Stimulated activated CD8-positive, alpha-beta memory T cell treated with anti-CD3 and anti-CD28 coated beads, Interleukin-4, amount 100 ng/mL, for 4 hours (primary cell): ENCODE measurements at places on chromosomes 5 and 9.

GRCh38 chr9:112886351-112886750 lies 4.3 kb downstream of the SLC46A2 start:
- no peak for DNase-seq

DNA sequence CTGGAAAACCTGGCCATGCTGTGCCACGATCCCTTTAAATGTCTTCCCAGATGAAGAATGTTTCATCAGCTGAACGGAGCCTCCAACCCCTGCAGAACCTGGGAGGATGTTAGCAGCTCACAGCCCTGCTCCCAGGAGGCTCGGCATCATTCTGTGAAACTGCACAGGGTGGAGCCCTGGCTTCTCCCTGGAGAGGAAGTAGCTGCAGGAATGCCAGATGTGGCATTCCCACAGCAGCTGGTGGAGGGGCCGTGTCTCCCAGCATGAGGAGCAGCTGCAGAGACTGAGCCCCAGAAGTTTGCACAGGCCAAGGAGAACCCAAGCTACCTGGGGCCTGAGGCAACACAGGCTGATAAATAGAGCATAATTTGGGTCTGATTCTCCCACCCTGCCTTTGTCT lies 165.8 kb upstream of the MAP3K1 start:
- DNase-seq = no peak

DNA sequence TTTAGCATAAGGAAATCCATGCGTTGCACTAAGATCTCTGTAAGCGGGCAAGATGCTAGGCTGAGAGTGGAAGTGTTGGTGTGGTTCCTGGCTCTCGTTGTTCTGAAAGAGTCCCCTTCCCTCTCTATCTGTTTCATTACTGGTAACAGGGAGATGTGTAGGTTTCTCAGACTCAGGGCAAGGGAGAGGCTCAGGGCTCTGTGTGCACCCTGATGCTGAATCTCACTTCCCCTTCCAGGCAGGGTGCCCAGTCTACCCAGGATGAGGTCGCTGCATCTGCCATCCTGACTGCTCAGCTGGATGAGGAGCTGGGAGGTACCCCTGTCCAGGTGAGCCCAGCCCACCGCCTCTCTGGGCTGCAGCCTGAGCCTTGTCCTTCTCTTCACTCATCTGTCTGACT lies 45.7 kb downstream of the STOM start:
- no peak for DNase-seq

DNA sequence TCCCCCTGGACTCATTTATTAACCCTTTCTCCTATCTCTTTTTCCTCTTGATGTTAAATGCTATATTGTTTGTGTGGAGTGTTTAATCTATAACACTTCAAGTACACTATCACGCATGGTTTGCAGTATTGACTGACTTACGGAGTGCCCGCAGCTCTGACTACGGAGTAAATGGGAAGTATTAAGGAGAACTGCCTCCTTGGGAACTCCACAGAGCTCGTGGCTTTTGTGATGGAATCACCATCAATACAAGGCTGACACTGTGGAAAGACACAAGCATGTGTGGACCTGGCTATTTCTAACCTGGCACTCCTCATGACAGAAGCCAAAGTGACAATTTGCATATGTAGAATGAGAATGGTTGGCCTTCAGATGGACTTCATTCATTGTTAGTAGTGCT lies 66.2 kb downstream of the SFXN1 start:
- DNase-seq = no peak

DNA sequence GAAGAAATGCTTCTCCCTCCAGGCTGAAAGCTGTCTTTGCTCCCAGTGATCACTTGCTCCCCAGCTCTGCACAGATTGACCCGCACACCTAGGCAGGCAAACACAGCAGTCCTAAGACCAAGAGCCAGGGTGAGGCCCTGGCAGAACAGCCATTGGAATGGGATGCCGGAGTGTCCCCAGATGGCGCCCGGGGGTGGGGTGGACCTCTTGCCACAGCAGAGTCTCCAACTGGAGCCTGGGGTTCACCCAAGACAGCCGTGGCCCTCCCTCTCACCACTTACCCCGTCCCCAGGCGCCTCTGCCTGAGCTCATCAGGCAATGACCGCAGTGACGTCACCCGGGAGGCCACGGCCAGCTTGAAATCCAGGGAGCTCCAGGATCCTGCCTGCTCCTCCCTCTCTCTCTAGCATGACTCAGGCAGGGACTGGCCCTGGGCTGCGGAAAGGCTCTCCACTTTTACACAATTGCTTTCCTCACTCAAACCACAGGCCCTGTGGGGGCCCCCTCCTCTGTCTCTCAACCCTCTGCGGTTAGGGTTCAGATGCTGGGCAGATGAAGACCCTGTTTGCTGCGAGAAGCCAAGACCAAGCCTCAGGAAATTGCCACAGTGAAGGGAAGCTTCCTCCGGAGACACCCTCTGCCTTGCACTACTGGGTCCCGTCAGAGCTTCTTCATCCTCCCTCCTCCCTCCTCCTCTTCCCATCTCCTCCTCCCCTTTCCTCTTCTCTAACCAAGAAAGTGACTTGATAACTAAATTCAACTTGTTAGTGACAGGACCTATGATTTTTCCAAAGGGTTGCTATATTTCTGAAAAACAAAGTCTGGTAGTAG lies 24.3 kb upstream of the PTGES start:
- peak; percentile 32 for DNase-seq

- DNase-seq = no peak
Measured at GRCh38 chr9:86902991-86903733, 44.1 kb downstream of the GAS1 start.

DNA sequence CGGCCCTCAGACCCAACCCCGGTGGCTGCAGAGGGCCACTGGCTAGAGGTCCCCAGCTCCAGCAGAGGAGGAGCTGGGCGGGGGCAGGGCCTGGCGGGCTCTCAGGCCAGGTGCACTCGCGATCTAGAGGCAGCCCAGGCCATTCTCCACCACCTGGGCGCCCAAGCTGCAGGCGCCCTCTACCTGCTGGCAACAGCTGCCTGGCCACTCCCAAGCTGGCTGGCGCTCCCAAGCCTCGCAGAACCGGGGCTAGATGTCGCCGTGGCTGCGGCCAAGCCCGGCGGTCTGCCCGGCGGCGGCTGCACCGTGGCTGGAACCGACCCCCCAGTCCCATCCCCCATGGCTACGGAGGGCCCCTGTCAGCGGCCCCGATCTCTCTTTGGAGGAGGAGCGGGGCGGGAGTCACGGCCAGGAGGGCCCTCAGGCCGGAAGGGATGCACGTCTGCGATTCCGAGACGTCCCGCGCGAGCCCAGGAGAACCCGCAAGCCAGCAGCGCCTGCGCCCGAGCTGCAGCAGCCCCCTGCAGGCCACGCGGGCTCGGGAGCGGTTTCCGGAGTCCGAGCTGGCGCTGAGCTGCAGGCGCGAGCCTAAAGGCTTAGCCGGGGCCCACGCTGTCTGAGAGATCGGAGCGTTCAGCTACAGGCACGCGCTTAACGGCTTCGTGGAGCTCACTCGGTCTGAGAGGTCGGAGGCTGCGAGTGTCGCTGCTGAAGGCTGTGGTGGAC lies 44.3 kb upstream of the BICD2 start:
- no peak for DNase-seq

GRCh38 chr9:77585335-77585786 lies 62.8 kb downstream of the GNA14 start:
- no peak for DNase-seq

DNA sequence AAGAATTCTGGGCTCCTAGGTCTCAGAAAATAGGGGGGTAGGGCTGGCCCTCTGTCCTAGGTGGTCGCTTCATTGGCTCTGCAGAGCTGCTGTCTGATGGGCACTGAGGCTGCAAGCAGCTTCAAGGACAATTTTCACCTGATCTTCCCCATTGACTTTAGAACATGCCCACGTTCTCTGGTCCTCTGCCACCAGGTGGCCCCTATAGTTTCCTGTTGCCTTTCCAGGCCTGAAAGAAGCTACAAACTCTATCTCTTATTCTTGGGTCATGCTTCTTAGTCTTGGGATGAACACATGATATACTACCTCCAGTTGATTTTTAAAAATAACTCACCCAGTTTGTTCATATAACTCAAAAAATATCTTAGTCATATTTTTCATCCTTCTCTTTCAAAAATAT lies 26.3 kb downstream of the SPZ1 start:
- DNase-seq = no peak

DNA sequence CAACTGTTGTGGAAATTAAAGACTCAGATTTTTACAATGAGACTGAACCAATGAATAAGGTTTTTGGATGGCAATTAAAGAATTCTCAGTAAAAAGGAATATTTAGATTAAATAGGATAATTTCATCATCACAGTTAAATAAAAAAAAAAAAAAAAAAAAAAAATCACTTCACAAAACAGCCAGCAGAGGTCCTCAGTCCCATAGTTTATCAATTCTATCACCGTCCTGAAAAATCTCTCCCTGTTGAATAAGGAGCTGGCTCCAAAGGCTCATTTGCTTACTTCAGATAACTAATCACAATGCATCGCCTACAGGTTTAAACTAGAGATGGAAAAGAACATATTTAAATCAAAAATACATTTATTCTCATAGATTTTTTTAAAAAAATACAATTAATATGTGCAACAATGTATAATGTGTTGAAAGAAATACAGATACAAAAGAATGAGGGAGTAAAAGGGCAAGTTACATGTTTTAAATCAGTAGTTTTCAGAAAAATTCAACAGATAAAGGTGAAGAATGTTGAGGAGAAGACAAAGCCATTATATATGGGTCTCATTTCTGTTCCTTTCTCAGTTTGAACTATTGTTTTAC lies 175.8 kb upstream of the CHD1 start:
- no peak for DNase-seq

DNA sequence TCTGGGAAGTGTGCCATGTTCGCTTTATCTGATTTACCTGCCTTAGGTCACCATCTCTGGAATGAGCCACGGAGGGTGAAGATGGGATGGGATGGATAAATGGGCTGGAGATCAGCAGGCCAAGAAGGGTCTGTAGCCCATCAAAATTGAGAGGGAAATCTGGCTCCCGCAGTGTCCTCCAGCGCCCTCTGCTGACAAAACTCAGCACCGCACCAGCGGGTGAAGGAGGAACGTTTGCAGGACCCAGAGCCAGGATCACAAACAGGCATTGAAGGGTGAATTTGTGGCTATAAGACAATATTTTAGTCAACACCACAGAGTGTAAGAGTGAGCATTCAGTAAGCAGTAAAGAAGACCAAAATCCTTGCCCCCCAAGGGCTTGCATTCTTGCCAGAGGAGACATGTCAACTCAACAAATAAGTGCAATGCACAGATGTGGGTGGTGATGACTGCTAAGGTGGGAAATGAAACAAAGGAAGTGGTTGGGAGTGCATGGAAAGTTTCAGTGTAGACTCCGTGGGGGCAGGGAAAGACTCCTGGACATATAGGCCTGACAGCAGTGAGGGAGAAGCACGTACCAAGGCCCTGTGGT lies 124.4 kb downstream of the TENT4A start:
- no peak for DNase-seq

DNA sequence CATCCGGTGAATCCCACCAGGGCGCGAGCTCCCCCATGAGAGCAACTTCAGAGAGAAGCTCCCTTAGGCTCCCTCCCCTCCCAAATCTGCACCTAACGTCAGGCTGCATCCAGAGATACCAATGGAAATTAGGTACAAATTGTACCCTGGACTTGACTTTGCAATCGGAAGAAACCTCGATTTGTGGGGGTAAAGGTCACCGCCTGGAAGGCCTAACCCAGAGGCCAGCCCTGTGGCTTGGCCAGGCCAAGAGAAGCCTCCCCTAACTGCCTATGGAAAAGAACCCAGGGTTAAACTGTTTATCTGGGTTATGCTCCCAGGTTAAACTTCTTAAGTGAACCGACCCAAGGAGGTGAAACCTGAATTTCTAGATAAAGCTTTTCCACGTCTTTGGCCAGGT lies 80.4 kb downstream of the GTF3C4 start:
- no peak for DNase-seq

- no peak for DNase-seq
Measured at GRCh38 chr5:149935431-149935901, 9.1 kb downstream of the PDE6A start.

DNA sequence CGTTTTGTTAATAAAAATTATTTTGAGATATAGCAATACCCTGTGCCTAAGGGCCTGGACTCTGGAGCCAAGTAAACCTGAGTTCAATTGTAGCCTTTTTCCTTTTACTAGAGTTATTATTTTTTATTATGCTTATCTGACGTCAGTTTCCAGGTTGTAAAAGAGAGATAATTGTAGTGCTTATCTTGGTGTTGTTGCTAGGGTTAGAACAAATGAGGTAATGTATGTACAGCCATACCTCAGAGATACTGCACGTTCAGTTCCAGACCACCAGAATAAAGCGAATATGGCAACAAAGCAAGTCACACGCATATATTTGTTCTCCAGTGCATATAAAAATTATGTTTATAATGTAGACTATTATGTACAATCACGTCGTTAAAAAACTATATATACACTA lies 215.0 kb downstream of the VPS13A start:
- DNase-seq = no peak

DNA sequence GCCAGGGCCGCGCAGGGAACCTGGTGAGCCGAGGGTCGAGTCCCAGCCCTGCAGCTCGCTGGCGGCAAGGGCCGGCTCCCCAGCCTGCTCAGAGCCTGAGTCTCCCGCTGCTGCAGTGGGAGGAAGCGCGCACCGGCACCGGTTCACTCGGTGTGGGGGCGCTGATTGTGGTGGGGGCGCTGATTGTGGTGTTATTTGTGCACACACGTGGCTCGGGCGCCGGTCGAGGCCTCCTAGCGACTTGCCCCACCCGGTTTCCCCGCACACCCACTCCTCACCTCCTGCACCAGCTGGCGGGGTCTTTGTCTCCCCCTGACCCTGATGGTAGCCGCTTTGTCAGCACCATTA lies 266.7 kb downstream of the NSG2 start:
- DNase-seq = no peak

DNA sequence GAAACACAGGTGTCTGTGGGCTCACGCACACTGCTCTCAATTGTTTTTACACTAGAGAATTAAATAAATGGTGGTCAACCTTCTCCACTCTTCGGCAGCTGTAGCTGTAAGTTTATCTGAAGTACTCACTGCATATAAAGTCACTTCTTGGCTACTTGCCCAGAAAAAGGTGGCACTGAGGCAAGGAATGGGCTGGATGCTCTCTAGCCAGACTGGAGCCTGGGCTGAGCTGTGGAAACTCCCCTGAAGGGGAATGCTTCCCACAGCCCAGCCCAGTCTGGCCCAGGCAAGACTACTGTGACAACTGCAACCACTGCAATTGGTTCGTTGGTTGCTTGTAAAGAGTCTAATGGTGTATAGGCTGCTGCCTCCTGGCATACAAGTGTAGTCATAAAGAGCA lies 4.5 kb downstream of the LEAP2 start:
- no peak for DNase-seq

DNA sequence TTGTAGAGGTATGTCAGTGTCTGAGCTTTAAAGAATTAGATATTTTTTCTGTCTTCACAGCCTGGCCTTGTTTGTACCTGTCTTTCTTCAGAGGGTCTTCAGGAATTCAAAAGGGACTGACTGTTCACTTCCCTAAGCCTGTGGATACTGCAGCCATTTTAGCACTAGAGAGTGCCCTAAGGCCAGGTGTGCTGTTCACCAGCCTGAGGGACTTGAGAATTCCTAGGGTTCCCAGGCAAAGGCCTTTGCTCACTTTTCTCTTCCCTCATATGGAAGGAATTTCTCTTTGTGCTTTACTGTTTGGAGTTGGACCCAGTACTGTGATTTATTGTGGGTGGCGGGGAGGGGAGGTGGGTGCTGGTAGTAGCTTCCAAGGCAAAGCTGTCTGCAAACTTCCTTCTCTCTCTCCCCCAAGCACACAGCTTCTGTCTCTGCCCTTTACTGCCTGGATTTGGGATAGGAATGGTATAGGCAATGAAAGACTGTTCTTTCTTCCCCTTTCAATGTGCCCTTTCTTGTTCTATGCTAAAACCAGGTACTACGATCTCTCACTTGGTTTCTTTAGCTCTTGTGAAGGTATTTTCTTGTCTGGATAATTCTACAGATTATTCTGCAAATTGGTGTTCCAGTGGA lies 9.7 kb upstream of the LRRC70 start:
- DNase-seq = no peak

GRCh38 chr9:92550765-92551164 lies 15.0 kb upstream of the ECM2 start:
- DNase-seq = no peak
